Caki2 (cell line): ENCODE measurements at places on chromosomes 1 and 21. TPM values are rescaled to one million over a fixed set of nuclear protein-coding genes. Genes with fewer than 3 reads are reported as not detected.

DNA sequence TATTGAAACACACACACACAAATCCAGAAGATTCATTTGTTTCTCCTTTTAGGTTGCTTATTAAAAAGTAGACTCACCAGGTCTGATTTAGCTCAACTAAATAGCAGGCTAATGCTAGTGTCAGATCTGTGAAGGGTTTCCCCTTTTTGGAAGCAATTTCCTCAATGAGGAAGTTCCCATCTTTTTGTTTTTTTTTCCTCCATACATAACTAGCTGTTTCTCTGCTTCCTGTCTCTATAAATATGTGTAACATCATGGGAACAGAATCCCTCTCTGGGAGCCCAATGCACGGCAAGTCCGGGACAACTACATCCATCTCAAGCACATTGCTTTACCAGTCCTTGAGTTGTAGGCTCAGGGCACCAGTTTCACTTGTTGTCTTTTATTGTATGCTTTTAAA is 1421.1 kb downstream of the PLA2G4A start:
- no peak for DNase-seq

- no peak for DNase-seq
Observed at GRCh38 chr21:39891111-39891510, 23.9 kb downstream of the PCP4 start.

DNA sequence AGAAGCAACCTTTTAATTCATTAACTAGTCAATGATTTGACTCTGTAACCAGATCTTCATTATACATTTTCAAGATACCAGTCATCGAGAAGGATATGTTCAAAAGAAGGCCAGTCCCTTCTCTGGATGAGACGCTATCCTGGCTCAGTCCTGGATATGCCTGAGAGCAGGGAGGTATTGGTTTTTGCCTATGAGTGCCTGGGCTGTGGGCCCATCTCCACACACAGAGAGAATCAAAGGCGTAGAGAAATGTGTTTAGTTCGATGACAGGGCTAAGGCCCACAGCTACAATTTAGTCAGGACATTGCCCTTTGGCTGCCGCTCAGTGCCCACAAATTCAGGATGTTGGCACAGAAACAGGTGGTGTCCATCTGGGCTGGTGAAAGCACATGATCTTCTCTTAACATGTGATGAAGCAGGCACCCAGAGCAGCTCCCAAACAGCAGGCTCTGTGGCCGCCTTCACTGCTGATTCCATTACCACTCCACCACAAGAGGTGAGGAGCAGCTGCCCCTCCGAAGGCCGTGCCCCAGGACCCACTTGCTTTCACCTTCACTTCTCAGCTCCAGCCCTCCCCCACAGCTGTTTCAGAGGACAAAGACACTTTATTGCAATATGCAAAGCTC is 24.7 kb downstream of the ACKR1 start:
- DNase-seq: no peak

- no peak for DNase-seq
Observed at GRCh38 chr1:38077523-38078147, 31.0 kb upstream of the POU3F1 start.

DNA sequence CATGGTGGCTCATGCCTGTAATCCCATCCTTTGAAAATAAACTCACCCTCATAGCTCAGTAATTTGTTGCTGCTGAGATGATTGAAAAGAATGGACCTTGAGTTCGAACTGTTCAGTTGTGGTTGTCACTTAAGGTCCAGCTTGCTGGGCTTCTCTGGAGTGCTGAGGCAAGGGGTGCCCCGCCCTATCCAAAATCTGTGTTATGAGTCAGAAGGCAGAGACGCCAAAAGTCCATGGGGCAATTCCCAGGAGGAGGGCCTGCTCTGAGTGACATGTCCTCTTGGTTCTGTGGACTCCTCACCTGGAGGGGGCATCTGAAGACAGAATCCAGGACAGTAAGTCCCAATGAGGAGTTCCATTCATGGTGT is 64.8 kb downstream of the MYOM3 start:
- DNase-seq: peak; percentile 46

DNA sequence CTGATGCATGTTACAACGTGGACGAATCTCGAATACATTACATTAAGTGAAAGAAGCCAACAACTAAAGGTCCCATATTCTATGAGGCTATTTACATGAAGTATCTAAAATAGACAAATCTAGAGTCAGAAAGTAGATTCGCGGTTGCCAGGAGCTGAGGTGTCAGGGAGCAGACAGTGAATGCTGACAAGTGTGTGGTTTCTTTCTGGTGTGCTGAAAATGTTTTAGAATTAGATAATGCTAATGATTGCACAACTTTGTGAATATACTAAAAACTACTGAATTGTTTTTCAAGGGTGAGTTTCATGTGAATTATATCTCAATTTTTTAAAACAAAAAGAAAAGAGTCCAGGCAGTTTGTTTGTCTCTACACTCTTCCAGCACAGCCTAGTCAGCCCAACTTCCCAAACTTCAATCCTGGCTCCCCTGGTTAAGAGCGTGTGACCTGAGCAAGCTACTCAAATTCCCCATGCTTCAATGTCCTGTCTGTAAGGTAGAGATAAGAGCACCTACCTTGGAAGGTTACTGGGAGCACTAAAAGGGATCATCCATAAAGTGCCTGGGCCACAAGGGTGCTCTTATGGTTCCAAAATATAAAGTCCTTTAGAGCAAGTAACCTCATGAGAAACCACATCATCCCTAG is 20.9 kb downstream of the HLCS start:
- DNase-seq: no peak

GRCh38 chr1:1759456-1760344 is 18.6 kb downstream of the NADK start:
- DNase-seq: peak; percentile 42

DNA sequence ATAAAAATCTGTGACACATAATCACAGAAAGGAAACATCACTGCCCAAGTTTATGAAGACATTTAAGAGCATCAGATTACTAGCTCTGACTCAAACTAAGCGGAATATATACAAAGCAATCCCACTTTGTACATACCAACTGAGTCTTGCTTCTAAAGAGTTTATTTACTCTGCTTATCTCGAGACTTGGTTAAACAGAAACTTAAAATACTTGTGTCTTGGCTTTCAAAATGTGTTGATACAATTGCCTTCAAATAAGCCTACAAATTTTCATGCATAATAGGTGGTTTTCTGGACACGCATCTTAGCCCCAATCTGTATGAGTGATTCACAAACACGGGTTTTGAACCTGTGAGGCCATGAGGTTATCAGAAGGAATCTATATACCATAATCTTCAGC is 21.0 kb downstream of the CD160 start:
- peak; percentile 25 for DNase-seq

The CDC14A gene
- total RNA-seq: 5.1 and 6.5 TPM in 2 replicates

The RAP1A gene
- total RNA-seq: 12.1 and 15.3 TPM in 2 replicates

The DDAH1 gene
- 11.8 and 16.9 TPM in 2 replicates for total RNA-seq
